ENCODE measurements at places on chromosomes 4 and X.

GRCh38 chr4:181645489-181645888, 597.7 kb upstream of the TENM3 start:
- DNase-seq, result no peak

GRCh38 chrX:37872303-37872655, 24.9 kb upstream of the DYNLT3 start:
- DNase-seq, result no peak

DNA sequence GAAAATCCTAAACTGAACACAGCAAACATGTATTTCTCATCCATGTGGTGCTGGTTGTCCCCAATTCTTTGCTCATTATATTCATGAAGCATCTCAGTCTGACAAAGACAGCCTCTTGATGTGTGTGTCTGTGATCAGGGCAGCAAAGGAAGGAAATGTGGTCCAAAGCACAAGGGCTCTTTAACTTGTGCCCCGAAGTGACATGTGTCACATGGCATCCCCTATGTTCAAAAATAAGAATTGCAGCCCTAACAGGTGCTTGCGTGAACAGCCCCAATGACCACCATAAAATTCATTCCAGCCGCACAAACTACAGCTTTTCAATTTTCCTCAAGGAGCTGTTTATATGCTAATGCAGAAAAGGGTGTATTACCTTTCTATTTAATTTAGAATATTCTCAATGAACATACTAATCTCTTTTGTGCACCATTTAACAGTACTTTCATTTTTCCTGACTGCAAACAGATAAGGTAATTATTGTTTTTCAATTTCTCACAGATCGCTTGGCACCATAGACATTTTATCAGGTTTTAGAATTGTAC, 231.9 kb upstream of the CTSO start:
- DNase-seq, result no peak

DNA sequence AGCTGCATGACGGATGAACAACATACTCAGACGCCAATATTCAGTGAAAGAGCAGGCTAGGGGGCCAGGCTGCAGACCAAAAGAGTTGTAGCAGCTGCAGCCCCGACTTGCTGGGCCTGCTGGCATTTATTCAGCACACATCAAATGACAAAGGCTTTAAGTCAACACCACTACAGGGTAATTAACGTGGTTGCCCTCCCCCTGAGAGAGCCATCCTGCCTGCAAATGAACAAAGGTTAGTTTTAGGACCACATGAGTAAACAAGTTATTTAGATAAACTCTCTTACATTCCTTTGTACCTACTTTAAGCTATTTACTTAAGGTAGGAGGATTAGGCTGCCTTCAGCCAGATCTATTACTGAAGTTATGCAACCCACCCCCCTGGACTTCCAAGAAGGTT, 1329.1 kb downstream of the PCDH18 start:
- no peak for DNase-seq

DNA sequence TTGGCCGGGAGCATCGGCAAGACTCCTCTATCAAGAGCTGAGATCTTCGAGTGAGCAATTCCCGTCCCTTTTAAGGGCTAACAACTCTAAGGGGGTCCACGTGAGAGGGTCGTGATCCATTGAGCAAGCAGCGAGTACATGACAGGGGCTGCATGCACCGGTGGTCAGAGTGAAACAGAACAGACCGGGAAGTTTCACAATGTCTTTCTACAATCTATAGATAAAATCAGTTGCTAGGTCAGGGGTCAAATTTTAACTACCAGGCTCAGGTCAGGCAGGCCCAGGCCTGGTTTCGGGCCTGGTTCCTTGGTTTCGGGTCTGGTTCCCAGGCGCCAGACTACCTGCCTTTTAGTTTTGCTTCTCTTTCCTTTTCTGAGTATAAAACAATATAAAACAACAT, 160.1 kb downstream of the PTCHD1 start:
- no peak for DNase-seq

DNA sequence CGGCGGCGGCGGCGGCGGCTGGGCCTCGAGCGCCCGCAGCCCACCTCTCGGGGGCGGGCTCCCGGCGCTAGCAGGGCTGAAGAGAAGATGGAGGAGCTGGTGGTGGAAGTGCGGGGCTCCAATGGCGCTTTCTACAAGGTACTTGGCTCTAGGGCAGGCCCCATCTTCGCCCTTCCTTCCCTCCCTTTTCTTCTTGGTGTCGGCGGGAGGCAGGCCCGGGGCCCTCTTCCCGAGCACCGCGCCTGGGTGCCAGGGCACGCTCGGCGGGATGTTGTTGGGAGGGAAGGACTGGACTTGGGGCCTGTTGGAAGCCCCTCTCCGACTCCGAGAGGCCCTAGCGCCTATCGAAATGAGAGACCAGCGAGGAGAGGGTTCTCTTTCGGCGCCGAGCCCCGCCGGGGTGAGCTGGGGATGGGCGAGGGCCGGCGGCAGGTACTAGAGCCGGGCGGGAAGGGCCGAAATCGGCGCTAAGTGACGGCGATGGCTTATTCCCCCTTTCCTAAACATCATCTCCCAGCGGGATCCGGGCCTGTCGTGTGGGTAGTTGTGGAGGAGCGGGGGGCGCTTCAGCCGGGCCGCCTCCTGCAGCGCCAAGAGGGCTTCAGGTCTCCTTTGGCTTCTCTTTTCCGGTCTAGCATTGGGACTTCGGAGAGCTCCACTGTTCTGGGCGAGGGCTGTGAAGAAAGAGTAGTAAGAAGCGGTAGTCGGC, 528 bp downstream of the FMR1 start:
- peak; percentile 56 for DNase-seq

GRCh38 chr4:89071311-89071710, 14.3 kb upstream of the FAM13A start:
- DNase-seq, result no peak

DNA sequence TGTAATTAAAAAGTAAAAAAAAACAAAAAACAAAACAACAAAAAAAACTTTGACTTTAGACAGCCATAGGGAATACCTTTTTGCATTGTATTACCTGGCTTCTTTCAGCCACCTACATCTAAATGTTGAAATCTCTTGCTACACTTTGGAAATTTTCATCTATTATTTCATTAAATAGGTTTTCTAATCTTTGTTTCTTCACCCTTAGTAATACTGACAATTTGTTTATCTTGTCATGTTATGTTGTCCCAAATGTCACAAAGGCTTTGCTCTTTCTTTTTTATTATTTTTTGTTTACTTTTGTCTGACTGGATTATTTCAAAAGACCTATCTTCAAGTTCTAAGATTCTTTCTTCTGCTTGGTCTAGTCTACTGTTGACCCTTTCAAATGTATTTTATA, 7.5 kb downstream of the PF4 start:
- no peak for DNase-seq

DNA sequence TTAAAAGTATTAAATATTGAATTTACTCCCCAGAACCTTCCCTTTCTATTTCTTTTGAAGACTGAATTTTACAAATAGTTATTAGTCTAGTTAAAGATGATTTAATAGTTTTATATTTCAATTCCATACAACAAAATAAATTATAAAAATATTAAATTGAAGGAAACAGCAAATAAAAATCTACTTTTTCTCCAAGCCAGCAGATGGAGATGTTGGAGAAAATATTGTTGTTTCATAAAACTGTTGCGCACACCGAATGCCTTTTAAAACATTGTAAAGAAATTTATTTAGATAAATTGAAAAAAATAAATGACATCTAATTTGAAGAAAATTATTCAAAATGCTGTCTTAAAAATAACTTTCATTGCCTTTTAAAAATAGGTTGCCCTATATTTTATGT, 5.5 kb downstream of the GRIA2 start:
- no peak for DNase-seq
